ENCODE measurements at places on chromosomes 5 and 9. TPM values are rescaled to one million over a fixed set of nuclear protein-coding genes. Genes with fewer than 3 reads are reported as not detected.

DNA sequence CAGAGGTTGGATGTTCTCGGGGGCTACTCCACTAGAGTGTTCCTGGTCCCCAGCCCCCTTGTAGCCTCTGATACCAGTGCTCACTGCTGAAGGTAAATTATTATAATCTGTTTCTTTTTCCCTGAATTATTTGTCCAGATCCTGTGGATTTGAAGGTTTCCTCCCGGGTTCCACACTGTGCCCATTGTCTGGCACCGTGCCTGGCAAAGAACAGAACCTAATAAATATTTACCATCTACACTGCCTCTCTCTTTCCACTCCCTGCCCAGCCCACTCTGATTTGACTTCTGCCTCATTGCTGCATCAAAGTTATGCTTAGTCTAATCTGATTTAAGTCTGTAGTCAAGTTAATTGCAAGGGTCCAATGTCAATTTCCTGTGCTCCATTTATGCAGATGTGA, 322.9 kb downstream of the NTRK2 start:
- DNase-seq: no peak

DNA sequence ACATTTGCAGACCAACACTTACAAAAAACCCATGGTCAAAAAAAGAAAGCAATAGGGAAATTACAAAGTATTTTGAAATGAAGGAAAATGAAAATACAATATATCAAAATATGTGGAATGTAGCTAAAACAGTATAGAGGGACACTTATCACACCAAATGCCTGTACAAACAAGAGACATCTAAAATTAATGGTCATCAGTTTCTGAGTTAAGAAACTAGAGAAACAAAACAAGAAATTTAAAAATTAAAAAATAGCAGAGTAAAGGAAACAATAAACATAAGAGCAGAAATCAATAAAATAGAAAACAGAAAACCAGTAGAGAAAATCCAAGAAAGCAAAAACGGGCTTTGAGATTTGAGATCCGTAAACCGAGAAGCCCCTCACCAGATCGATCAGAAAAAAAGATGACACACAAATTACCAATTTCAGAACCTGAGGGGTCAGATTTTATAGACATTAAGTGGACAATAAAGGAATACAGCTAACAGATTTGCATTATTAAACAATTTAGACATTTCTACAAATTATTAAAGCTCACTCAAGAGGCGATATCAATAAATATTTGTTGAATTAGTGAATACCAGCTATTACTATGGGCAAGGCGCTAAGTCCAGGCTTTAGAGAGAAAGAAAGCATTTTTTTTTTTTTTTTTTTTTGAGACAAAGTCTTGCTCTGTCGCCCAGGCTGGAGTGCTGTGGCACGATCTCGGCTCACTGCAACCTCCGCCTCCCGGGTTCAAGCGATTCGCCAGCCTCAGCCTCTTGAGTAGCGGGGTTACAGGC, 1.0 kb upstream of the TENT2 start:
- DNase-seq: no peak

GRCh38 chr9:111890334-111890733, 6.3 kb upstream of the UGCG start:
- no peak for DNase-seq

GRCh38 chr9:111842313-111842712, 47.6 kb upstream of the SHOC1 start:
- DNase-seq: no peak

DNA sequence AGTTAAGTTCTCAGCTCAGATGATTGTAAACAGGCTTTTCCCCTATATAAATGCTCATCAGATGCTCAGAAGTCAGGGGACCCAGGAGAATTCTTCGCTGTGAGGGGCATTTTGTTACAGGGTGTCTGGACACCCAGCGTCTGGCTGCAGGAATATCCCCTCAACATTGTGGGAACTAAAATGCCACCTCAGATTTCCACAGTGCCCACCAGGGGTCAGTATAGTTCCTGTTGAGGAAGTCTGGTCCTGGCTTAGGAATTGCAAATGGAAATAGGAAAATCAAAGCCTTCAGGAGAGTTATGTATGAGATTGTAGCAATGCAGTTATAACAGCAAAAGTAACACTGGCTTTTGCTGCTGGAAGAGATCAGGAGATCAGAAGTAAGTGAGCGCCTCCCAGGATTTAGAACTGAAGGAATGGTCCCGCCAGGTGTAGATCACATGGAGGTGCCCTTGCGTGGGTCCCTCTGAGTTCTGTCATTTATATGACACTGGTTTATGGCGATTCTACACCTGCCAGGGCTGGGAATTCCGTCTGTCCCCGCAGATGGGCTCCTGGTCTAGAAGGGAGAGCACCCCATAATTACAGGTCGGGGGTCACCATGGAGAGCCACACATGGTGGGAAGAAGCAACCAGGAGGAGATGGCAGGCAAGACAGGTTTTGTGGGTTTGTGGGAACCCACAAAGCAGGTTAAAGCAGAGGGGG, 47.1 kb upstream of the CTSL start:
- peak; percentile 47 for DNase-seq

- DNase-seq: no peak
These were observed 957 bp downstream of the SHB start for GRCh38 chr9:38067859-38068681.

DNA sequence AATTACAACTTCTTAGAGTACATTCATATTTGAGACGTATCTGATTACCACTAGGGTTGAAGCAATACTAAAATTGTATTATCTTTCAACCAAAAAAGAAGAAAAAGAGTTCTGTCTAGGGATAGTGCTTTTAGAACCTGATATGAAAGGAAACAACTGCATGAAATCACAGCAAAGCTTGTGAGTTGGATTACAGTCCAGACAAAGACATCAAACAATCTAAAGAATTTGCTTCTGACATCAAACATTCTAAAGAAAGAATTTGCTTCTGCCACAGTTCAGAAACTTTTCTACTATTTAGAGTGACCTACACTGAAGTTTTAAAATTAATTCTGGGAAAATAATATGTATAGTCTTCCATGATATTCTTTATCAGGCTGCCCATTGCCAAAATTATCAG, 1141.1 kb upstream of the ACO1 start:
- DNase-seq: no peak

Gene PLEKHG4B
- 6.0 TPM for total RNA-seq

GRCh38 chr5:156981481-156981880, 18.5 kb upstream of the TIMD4 start:
- DNase-seq: no peak

Gene OCLN
- 22.6 TPM for total RNA-seq

- no peak for DNase-seq
These were observed 709 bp upstream of the GAPT start for GRCh38 chr5:58490402-58491050.

DNA sequence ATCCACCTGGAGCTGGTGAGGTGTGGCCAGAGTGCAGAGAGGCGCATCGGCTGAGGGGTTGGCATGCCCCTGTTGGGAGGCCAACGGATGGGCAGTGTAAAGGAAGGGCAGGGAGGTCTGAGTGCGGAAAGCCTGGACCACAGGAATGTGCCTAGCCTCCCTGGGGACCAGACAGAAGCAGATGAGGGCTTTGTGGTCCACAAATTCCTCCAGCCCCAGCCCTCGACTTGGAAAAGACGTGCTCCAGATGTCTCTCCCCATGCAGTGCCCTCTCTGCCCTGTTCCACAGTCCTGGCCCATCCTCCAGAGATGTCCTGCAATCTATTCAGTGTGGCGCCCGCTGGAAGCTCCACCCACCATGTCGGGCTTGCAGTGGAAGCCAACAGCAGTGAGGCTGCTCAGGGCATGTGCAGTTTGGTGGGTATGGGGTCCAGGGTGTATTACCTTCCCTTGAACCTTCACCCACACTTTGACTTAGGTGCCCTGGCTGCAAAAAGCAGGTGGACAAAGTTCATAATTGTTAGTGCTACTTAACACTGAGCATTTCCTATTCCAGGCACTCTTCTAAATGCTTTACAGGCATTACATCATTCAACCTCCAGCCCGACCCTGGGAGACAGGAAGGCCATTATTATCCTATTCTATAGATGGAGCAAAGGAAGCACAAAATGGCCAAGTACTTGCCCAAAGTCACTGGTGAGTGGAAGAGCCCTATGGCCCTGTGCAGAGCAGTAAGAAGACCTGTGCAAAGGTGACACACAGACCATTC, 120.2 kb upstream of the SLC25A48 start:
- peak; percentile 17 for DNase-seq

Gene BOD1
- 47.4 TPM for total RNA-seq

- no peak for DNase-seq
These were observed 69.6 kb downstream of the PDE8B start for GRCh38 chr5:77280036-77280435.

- DNase-seq: no peak
These were observed 21.3 kb downstream of the TBC1D9B start for GRCh38 chr5:179886190-179886911.

GRCh38 chr9:17739736-17740135, 160.9 kb downstream of the SH3GL2 start:
- peak; percentile 2 for DNase-seq

DNA sequence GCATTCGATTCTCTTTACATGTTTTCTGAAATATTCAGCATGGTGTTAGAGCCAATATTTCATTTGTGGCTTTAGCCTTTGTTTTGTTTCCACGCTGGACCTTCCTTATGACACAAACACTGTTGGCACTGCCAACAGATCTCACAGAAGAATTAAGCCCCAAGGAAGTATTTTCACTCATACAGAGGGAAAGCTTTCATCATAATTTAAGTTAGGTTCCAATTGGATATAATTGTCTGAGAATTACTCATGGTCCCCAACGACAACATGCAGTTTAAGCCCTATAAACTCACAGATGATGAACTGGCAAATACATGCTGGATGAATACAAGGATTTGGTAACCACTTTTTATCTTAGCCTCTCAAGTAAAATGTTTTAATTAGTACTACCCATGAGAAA, 259.5 kb downstream of the EBF1 start:
- DNase-seq: no peak

DNA sequence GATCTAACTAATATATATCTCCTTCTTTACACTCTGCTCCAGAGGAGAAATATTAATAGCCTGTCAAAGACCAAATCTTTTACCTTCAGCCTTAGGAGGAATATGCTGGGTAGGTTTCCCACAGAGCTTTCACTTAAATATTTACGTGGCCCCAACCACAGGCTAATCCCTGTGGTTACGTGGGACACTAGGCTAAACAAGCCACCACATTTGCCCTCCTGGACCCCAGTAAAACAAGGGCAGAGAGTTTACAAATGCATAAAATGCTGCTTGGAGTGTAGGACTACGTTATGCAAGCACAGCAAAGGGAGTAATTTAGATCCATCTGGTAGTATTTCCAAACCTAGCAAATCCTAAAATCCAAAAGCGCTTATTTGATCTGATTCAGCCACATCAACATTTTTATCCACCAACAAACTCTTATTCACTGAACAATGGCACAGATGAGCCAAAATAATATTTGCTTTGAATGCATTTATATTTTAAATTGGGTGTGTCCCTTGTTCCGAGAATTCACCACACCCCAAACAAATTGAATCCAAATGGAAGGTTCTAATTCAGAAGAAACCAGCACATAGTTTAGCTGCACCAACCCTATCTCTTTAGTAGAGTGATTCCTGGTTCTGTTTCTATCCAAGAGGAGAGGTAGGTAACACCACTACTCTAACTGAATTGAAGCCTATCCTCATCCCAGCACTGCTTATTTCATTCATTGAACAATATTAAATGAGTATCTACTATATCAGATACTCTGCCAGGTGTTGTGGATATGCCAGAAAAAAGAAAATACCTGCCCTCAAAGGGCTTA, 179.0 kb downstream of the TSSK1B start:
- no peak for DNase-seq

- no peak for DNase-seq
These were observed 669.0 kb downstream of the LRRC70 start for GRCh38 chr5:63247651-63248050.

Gene MYMK
- 0.89 TPM for total RNA-seq

- DNase-seq: no peak
These were observed 301.5 kb upstream of the VLDLR start for GRCh38 chr9:2320114-2320513.

Gene SPINK6
- not detected for total RNA-seq

Gene LURAP1L
- total RNA-seq: 21.3 TPM

GRCh38 chr5:173573126-173573960, 43.1 kb downstream of the BOD1 start:
- no peak for DNase-seq

DNA sequence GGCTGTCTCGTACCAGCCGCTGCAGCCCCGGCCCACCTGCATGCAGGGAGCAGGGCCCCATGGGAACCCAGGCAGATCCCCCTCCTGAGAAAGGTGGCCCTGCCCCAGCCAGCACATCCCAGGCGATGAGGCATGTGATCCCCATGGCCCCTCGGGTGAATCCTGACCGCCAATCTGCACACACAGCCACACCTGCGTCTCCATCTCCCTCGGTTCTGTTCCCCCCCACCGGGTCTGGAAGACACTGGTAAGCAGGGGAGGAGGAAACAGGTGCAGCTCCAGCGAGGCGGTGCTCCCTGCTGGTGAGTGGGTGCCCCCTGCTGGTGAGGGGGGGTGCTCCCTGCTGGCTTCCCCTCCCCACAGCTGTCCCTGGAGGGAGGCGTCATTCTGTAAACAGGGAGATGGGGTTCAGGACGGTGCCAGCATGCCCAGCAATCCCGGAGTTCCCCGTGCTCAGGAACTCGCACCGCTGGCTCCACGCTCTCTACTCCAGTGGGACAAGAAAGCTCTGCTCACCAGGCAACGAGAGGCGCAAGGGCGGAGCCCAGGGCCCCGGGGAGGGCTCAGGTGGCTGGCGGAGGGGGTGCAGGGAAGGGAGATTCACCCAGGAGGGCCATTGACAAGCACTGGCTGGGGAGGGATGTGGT, 28.4 kb upstream of the SLC12A7 start:
- DNase-seq: peak; percentile 24

- DNase-seq: no peak
These were observed 744.9 kb downstream of the TAF11L14 start for GRCh38 chr5:18379189-18379588.

DNA sequence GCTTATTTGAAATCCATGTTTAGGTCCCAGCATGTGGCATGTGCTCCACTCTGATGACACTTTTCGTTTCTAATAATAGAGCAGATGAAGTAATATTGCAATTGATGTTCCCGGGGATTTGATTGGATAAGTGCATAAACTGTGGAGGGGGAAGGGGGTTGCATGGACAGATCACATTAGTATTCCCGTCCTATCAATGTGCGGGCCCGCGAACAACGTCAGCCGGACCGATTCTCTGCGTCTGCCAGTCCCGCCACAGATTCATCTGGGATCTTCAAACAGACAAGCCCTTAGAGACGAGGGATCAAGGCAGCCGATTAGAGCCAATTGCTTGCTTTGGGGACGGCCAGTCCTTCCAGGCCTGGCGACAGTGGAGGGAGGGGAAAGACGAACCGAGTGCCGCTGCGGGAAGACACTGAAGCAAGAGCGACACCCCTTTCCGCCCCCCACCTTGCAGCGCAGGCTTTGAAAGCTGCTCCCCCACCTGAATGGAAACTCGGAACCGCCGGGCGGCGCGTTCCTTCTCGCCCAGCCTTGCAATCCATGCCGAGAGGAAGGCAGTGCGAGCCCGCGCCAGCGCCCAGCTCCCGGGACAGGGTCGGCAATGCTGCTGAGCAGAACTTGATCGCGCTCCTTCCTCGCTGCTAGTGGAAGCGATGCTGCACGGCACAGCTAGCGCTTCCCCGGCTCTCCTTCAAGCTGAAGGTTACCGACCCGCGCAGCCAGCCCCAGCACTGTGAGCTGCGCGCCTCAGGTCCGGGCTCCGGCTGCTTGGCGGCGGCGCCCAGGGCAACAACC, at the start of gene RGS7BP:
Gene RGS7BP, plus strand, starts transcription at position 247 of the 798 bp plus-strand sequence. CDS start 610 bp downstream, outside the sequence.
- DNase-seq: peak; percentile 57

Measured in skin of body (tissue), 3 donors.